ENCODE measurements at places on chromosomes 1 and 21.

GRCh38 chr1:152410599-152410998, 3.5 kb downstream of the CRNN start:
- no peak for DNase-seq

DNA sequence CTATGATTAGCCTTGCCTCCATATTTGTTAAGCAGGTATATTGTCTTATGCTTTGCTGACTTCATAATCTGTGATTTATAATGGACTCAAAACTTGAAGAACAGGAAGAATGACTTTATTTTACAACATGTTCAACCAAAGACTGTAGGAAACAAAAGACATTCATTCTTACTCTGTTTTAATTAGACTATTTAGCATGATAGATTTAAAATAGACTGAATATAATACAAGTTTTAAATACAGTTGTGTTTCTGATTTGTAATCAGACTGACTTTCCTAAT, 63.1 kb downstream of the CDC14A start:
- DNase-seq: no peak

GRCh38 chr1:6116137-6116536, 64.0 kb downstream of the CHD5 start:
- no peak for DNase-seq

GRCh38 chr1:87968197-87968955, 639.7 kb downstream of the LMO4 start:
- DNase-seq: no peak

DNA sequence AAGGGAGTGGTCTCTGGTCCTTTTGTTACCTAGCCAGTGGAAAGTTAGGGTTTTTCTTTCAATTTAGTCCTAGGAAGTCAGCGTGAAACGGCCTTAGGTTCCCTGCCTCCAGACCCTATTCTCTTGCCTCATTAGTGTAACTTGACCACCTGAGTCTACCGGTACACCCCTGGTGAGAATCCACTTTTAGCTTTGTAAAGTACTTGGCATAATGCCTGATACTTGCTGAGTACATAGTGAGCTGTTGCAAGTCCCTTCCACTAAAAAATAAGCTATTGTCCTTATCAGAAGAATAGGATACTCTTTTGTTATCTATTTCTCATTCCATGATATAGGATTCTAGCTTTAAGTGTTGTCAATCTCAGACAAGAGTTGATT, 228.8 kb downstream of the ST6GALNAC3 start:
- no peak for DNase-seq

- no peak for DNase-seq
Measured at GRCh38 chr1:243723050-243723449, 127.0 kb downstream of the AKT3 start.

DNA sequence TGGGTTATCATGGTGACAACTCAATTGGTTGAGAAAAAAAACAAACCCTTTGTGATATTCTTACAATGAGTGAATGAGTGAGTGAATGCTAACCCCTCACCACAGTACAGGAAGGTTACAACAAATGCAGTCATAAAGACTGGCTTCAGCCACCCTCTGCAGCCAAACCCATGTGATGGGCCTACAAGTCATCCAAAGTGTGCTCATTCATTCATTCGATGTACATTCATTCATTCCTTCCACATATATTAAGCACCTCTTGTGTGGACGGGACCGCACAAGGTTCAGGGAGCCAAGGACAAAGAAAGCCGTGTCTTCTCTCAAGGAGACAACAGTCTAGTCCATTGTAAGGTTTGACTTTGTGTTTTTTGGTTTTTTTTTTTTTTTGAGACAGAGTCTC, 49.4 kb downstream of the WDR4 start:
- DNase-seq: no peak

GRCh38 chr1:31669786-31670592, 25.3 kb upstream of the PEF1 start:
- DNase-seq: peak; percentile 18

GRCh38 chr21:35016071-35016470, 33.0 kb downstream of the RUNX1 start:
- no peak for DNase-seq

GRCh38 chr1:243667133-243667532, 182.9 kb downstream of the AKT3 start:
- DNase-seq: no peak

GRCh38 chr1:9860887-9861286, 37.1 kb upstream of the CLSTN1 start:
- no peak for DNase-seq

- no peak for DNase-seq
Measured at GRCh38 chr1:49098866-49099265, 322.2 kb upstream of the BEND5 start.

- DNase-seq: no peak
Measured at GRCh38 chr1:106680216-106680615, 376.3 kb upstream of the PRMT6 start.

Measured in stimulated activated CD4-positive, alpha-beta T cell treated with anti-CD3 and anti-CD28 coated beads, Interleukin-15, amount 100 ng/mL, for 24 hours (primary cell).